ENCODE measurements at places on chromosomes 4 and X.

DNA sequence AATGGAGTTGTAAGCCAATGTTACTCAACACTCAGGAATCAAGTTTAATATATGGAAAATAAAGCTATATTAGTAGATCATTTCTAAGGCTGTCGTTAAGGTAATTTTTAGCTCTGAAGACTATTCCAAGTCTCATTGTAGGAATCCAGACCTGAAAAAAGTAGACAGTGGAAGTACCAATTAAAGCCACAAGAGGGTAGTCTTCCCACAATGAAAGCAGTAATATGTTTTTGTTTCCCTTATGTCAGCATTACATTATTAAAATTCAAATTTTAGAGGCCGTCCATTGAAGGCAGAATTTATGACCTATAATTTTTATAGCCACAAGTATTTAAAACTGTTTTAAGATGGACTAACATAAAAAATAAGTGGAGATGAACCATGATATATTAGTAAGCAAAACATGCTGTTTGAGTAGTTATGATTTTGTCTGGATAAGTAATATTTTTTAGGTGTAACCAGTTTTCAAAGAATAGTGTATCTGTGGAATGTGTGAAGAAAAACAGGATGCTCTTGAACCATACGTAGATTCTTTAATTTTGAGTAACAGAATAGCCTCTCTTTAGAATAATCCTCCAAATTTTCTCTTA lies 372.6 kb upstream of the TECRL start:
- DNase-seq, result no peak

GRCh38 chrX:22314211-22314610 lies 41.5 kb downstream of the CBLL2 start:
- no peak for DNase-seq

GRCh38 chr4:45629717-45630116 lies 494.1 kb downstream of the GABRG1 start:
- no peak for DNase-seq

DNA sequence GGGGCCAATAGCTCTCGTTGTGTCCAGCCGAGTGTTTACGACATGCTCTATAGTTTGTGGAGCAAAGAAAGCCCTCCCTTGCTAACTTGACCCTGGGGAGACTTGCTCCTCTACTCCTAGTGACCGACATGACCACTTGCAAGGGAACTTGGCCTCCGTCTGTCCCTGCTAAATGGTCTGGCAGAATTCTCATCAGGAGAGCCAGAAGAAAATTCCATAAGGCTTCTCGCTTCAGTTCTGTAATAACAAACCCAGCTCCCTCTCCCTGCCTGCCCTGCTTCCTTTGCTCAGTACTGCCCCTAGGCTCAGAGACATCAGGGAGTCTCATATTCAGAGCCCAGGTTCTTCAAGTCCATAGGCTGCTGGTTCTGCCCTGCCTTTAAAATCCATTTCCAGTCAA lies 13.0 kb downstream of the DOCK11 start:
- DNase-seq, result no peak

DNA sequence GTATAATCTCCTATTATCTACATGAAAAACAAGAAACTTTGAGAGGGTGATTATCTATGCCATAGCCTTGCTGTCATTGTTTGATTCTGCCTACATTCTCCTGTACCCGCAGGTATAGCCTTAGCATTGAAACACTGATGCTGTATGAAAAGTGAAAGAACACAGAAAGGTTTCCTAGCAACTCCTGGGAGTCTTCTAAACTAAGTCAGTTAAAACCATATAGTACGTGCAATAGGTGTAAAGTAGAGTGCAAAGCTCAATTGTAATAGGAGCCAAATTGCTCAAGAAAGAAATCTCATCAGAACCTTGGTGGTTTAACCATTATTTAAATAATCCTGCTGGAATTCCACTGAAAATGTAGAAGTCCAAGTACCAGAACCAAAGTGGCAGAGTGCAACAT lies 489.7 kb downstream of the PCDH10 start:
- DNase-seq, result no peak

DNA sequence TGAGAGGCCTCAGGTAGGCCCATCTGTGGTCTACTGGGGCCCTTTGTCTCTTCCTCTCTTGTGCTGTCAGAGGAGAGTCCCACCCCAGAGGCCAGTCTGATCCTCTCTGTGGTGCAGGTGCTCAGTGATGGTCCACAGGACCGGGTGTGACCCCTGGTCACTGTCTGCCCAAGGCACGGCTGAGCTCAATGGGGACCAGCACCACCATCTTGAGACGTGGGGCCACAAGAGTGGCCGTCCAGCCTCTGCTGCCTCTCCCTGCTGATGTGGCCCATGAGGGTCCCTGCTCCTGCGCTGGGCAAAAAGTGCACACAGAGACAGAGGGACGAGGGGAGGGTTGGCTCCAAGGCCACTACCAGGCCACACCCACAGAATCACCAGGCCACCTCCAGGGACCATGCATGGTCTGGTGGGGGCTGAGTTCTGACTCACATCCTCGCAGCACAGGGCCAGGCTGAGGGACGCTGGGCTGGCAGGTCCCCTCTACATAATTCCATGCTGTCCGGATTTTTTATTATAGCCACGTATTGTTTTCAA lies 88.3 kb downstream of the FAM53A start:
- DNase-seq, result no peak

GRCh38 chr4:129254126-129254525 lies 158.2 kb downstream of the C4orf33 start:
- no peak for DNase-seq

GRCh38 chr4:56387023-56388001 lies at the start of gene AASDH:
AASDH (minus strand) TSS chr4:56387491; CDS start chr4:56384299, 3,192 bp downstream.
- peak; percentile 95 for DNase-seq

DNA sequence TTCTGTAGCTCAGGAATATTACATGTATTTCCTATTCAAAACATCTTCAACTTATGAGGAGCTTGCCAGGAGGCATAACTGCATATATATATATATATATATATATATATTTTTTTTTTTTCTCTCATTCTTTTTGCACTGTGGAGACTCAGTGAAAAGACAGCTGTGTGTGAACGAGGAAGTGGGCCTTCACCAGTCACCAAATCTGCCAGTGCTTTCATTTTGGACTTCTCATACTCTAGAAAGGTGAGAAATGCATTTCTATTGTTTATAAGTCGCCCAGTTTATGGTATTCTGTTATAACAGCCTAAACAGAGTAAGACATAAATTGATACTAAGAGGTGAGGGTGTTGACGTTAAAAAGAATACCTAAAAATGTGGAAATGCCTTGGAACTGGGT lies 710.6 kb downstream of the TRAM1L1 start:
- DNase-seq, result no peak

- DNase-seq, result no peak
Measured at GRCh38 chr4:155408796-155409195, 32.0 kb upstream of the MAP9 start.

- no peak for DNase-seq
Measured at GRCh38 chr4:171846232-171846631, 33.0 kb downstream of the GALNTL6 start.

DNA sequence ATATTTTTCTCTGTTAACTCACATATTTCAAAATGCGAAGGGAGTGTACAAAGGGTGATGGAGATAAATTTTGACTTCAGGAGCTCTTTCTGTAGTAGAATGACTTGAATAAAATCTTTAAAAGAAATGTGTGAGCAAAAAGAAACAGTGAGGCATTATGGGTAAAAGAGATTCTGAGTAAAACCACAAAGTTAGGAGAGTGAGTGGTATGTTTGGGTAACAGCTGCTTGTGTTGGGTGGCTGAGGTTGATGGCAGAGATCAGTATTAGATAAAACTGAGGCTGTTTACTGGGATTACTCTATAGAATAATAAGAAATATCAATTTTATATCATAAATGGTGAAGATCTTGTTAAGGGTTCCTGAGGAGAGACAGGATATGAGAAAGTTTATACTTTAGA lies 434.2 kb upstream of the AMOT start:
- DNase-seq, result no peak

GRCh38 chrX:48752498-48752897 lies 9.0 kb upstream of the GLOD5 start:
- no peak for DNase-seq

DNA sequence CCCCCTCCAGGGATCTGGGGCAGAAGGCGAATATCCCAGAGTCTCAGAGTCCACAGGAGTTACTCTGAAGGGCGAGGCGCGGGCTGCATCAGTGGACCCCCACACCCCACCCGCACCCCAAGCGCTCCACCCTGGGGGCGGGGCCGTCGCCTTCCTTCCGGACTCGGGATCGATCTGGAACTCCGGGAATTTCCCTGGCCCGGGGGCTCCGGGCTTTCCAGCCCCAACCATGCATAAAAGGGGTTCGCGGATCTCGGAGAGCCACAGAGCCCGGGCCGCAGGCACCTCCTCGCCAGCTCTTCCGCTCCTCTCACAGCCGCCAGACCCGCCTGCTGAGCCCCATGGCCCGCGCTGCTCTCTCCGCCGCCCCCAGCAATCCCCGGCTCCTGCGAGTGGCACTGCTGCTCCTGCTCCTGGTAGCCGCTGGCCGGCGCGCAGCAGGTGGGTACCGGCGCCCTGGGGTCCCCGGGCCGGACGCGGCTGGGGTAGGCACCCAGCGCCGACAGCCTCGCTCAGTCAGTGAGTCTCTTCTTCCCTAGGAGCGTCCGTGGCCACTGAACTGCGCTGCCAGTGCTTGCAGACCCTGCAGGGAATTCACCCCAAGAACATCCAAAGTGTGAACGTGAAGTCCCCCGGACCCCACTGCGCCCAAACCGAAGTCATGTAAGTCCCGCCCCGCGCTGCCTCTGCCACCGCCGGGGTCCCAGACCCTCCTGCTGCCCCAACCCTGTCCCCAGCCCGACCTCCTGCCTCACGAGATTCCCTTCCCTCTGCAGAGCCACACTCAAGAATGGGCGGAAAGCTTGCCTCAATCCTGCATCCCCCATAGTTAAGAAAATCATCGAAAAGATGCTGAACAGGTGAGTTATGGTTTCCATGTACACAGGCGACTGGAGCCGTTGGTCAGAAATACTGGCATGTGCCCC lies at the start of gene CXCL1:
Gene CXCL1, plus strand, starts transcription at position 264 of the 926 bp plus-strand sequence. Its CDS starts 78 bp downstream, at position 342.
- peak; percentile 80 for DNase-seq

GRCh38 chr4:171639540-171639939 lies 173.7 kb upstream of the GALNTL6 start:
- no peak for DNase-seq

DNA sequence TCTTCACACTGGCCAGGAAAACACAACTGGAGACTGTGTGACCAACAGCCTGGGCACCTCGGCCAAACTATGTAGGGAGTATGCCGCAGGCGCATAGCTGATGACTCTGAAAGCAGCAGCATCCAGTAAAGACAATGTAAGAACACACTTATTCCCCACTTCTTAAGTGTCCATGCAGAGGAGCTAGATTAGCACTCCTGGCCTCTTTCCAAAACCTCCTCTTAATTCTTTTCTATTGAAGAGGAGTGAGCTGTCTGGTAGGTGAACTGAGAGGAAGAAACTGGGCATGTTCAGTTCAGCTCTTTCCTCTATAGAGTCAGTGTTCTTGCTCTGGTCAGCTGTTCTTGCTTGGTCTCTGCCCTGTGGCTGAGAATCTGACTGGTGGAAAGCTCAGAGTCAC lies 21.1 kb downstream of the NMU start:
- no peak for DNase-seq

DNA sequence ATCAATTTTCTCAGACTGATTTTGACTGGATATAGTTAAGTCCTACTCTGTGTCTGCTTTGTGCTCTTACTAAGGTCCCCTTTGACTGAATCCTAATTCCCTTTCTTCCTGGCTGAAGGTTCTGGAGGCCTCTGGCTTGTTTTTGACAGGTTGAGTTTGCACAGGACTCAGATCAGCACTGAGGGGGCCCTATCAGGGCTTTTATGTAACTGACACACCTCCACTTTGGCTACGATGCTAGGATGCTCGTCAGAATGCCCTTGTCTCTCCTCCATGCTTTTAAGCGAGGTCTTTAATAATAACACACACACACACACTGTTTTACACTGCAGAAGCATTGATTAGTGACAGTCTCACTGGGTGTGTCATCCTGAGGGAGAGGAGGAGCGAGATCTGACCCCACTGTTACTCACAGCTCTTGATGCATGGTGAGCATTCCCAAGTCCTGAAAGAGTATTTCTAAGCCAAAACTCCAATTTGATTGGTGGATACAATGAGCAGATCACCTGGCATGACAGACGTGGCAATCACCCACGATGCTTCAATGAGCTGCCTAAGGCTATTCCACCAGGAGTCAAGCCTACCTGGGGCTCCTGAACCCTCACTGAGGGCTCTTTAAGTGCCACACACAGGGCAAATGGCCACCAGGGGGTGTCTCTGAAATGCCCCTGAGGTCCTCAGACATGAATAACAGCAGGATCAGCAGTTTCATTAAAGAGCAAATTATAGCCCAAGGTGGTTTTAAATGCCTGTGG lies 130.4 kb upstream of the CPEB2 start:
- DNase-seq, result peak; percentile 63

DNA sequence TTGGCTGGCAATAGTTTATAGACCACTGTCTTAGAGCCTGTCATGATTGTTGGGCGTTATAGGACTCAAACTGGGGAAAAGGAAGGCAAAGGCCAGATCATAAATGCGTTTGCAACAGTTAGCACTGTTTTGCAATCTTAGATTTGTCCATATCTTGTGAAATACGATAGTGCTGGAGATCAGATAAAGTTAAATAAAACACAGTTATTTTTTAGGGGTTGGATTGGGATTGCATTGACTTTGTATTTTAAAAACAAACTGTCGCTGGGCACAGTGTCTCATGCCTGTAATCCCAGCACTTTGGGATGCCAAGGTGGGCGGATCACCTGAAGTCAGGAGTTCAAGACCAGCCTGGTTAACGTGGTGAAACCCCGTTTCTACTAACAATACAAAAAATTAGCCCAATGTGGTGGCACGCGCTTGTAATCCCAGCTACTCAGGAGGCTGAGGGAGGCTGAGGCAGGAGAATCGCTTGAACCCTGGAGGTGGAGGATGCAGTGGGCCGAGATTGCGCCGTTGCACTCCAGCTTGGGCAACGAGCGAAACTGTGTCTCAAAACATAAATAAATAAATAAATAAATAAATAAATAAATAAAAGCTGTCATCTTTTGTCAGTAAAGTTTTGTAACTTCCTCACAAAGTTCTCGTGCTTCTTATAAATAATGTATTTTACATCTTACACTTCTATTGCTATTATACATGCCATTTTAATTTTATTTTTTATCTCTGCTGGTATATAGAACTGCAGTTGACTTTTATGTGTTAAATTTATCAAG lies 117.2 kb downstream of the KDM6A start:
- DNase-seq, result no peak

- no peak for DNase-seq
Measured at GRCh38 chr4:54959131-54959530, 166.3 kb downstream of the KDR start.

DNA sequence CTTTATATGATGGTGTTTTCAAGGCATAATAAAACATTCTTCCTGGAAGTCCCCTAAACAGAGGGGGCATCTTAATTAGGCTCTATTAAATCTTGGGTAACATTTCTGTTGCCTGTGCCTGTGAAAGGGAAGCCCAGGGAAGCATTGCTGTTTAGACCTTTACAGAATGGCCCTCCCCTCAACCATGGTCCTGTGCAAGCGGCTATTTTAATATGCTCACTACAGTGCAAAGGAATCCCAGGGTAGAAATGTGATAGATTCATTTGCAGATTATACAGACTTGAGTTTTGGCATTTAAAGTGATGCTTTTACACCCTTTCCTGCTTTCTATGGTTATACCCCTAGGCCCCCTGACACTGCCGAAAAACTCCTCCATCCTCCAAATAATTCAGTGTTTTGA lies 65.3 kb downstream of the CLCN5 start:
- no peak for DNase-seq

Data from pancreas (tissue), 10 donors.